Ureter (tissue), 1 donor: ENCODE measurements at places on chromosomes 1 and 21. TPM values are rescaled to one million over a fixed set of nuclear protein-coding genes. Genes with fewer than 3 reads are reported as not detected.

Gene DYRK3
- total RNA-seq = 4.8 TPM

Gene AGBL4
- total RNA-seq = 0.21 TPM

Gene PTPN22
- total RNA-seq = 5.2 TPM

Gene S1PR1
- total RNA-seq = 38.7 TPM

Gene FCRL1
- total RNA-seq = 0.21 TPM

Gene FMO1
- 0.18 TPM for total RNA-seq

Gene C1orf226
- total RNA-seq = 11.8 TPM

Gene DEGS1
- total RNA-seq = 30.9 TPM

- DNase-seq = no peak
These were observed 67.4 kb upstream of the CASZ1 start for GRCh38 chr1:10863886-10864285.

DNA sequence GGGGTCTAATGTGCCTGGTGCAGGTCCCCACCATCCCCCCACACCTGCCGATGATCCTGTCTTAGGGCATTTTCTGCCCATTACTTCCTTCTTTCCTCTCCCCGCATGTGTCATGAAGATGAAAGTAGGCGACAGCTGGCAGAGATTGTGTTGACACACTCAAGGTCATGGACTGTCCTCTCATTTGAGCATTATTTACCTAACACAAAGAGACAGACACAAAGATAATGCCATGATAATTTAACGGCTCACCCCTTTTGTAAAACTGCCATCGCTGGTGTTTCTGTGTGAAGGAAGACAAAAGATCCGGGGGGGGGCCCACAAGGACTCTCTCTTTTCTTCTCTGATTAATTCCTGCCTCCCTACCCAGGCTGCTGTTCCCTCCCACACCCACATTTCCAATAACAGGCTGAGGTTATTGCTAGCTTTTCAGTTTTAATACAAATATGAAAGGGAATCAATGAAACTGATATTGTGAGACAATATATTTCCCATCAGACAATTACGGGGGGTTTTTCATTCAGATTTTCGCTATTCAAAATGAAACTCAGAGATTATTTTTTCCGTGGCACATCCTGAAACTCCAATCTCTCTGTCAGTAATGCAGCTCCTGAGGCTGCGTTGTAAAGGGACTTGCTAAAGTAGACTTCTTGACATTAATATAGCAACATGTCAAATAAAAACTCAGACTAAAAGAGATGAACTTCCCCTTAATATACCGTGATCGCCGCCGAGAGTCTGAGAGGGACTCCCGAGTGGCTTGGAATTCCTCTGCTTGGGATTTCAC is 561.1 kb downstream of the NPHP4 start:
- DNase-seq = no peak

DNA sequence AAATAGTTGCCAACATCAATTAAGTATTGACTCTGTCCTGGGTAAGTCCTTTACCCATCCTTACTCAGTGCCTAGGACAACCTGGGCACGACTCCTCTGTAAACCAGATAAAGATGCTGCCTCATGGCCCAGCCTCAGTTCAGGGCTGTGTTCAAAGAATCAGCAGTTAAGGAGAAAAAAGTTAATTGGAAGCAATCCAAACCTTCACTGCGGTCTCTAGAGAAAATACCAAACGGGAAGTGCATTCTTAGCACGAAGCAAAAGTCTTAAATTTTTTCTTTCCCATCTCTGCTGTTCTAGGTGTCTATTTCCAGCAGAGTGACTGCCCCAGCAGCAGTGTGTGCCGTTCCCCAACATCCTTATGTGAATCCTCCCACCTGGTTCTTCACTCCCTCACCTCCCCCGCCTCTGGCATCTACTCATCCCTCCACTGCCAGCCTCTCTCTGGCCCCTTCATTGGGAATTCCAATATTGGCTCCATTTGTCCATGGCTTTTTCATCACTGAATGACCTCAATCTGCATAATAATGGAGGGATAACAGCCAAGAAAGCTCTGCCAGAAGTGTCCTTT is 23.2 kb downstream of the KANK4 start:
- DNase-seq = no peak

DNA sequence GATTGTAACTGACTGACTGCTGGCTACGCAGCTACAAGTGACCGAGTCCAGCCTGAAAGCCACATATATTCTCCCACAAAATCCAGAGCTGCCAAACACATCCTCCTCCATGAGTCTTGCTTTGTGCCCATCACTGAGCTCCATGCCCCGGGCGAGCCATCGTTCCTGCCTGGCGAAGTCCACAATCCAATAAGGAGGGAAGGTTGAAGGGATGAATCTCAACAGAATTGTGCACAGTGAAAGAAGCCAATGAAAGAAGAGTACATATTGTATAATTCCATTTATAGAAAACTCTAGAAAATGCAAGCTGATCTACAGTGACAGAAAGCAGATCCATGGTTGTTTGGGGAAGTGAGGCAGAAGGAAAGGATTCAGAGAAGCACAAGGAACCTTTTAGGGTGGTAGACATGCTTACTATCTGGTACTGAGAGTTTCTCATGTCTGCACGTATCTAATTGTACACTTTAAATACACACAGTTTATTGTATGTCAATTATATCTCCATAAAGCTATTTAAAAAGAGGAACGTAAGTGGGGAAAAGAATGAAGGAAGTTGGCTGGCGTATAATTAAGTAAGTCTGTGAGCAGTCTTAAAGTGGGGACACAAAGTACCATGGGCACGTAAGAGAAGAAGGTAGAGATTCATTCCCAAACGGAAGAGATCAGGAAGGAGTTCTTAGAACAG is 115.9 kb upstream of the JUN start:
- DNase-seq = no peak

DNA sequence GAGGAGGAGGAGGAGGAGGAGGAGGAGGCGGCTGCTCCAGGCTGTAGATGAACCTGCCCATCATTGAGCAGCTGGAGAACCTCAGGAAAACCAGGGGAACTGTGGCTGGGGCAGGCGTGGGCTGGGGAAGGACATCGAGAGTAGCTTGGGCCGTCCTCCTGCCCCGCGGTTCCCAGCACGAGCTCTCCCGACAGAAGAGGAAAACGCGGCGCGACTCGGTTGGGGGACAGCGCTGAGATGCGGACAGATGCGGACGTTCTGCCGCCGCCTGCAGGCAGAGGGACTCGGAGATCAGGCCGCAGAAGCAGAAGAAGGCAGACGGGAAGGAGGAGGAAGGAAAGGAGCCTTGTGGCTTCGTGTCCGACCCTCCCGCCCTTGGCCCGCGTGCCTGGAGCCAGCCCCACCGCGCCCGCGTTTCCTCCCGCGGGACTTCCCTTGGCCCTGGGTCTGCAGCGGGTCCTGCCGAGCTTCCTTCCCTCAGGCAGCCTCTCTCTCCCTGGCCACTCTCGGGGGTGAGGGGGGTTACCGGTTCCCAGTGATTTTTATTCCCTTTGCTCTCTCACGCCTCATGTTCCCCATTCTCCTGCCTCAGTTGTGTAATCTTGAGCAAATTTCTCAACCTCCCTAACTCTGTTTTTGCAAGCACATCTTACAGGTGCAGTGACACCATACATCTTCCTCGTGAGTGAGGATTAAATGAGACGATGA is 1.7 kb upstream of the TNFRSF9 start:
- peak; percentile 58 for DNase-seq

DNA sequence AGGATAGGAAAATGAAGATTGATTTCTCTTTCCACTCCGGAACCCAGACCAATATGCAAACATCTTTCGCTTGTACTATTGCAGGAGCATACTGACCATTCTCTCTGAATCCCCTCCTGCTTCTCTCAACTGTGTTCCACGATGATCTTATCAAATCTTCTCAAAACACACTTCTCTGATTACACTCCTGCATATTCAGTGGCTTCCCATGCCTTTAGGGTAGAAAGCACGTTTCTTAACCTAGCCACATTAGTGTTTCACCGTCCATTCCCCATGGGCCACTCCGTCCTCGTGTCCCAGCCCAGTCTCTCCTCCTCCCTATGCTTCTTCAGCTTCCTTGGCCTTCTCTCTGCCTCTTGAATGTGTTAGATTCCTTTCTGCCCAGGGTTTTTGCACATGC is 198.5 kb downstream of the ZP4 start:
- no peak for DNase-seq

- no peak for DNase-seq
These were observed 122.8 kb upstream of the SLC25A33 start for GRCh38 chr1:9416506-9416905.

- DNase-seq = no peak
These were observed 30.5 kb upstream of the PTGS2 start for GRCh38 chr1:186710696-186711095.
